CD4-positive, alpha-beta memory T cell (primary cell): ENCODE measurements at places on chromosomes 5 and 9. TPM values are rescaled to one million over a fixed set of nuclear protein-coding genes. Genes with fewer than 3 reads are reported as not detected.

GRCh38 chr9:82152181-82152580 lies 163.6 kb downstream of the SPATA31D1 start:
- DNase-seq = no peak

DNA sequence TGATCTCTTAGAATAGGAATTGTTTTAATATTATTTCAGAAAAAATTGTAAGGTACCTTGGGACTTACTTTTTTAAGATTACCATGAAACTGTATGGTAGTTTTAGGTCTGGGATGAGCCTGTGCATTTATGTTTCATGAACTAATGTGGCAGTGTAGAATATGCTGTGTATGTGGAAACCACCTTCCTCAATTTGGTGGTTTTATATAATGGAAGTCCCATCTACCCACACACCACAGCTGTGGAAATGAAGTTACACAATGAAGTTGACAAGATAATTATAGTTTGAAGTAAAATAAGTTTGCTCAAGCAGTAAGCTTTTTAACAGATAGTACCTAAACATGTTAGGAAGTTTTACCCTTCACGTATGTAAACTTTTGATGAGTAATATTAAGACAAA lies 24.4 kb downstream of the WDR36 start:
- no peak for DNase-seq

DNA sequence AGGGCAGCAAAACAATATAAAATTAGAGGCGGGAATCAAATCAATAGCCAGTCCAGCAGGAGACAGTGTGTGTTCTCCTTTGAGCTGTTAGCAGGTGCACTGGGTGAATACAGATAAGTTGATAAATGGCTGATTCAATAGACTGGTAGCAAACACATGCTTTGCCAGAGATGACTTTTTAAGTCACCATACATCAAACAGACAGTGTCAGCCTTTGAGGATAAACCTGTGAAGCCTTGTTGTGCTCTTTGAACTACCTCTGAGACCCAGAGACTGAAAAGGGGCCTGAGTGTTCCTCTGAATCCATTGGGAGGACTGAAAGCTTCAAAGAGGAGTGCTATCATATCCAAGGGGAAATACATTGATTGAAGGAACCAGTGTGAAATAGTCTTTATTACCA lies 301.9 kb downstream of the RASEF start:
- DNase-seq = no peak

DNA sequence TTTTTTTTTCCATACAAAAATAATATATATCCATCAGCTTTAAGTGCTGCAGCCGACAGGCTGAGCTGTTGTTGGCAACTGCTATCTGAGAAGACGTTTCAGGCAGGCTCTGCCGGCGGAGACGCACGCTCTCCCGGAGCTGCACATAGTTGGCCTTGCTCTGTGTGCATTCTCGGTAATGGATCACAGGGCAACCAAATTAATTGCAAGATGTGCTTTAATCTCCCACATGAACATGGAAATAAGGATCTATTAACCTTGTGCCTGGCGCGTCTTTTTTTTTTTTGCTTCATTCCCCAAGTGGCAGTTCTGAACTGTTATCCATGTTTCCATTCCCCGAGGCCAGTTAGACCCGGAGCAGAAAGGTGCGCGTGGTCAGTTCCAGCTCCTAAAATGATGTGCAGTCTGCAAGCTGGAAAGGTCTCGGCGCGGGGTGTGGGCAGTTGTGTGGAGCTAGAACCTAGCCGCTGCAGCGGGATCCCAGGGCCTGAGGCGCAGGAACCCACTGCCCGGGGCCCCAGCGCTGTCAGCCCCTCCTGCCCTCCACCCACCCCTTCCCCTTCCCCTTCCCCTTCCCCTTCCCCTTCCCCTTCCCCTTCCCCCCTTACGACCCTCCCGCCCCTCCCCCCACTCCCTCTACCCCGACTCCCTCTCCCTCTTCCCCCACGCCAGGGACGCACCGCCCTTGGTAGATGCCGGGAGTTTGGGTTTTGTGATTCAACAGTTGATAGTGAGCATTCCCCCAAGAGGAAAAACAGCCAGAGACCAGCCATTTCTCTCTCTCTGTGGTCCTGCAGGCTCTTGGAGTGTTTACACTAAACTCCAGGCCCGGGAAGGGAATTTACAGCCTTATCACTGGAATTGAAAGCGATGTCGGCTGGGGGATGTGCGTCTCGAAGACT lies 137.8 kb downstream of the CEP120 start:
- DNase-seq = no peak

DNA sequence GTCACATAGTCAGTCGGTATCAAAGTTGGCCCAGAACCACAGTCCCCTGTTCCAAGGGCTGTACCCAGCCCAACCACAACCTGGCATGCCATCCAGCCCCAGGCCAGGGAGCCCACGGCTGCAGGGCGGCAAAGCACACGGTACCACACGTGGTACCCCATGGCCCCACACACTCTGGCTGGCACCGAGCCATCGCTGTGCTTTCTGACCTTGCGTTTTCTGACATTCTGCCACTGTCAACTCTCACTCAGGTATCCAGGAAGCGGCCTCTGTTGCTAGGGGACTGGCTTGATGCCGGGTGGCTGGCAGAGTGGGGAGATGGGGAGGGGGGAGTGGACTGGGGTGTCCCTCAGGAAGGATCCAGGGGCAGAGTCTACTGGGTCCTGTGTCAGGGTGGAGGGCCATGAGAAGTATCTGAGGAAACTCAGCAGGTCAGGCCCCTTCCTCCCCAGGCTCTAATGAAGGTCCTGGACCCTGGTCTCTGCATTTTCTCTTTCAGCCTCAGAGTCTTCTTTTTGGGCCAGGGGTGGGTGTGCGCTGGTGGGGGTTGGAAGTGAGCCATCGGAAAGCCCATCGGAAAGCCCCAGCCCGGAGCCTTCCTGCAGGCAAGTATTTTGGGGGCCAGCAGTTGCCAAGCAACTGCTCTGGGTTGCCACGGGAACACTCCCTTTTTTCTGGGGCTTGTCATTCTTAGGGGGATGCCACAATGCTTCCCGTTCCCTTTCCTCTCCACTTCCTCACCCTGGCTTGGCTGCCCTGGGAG lies 21.0 kb upstream of the RALGDS start:
- peak; percentile 81 for DNase-seq

GRCh38 chr9:133873461-133873891 lies 118.6 kb downstream of the VAV2 start:
- DNase-seq = no peak

The PCDHB8 gene
- total RNA-seq = not detected

The IL4 gene
- total RNA-seq = not detected

The PCDHGA12 gene
- total RNA-seq = 0.17 TPM

The CEL gene
- total RNA-seq = 1.6 TPM
